Tongue (tissue), 3 donors: ENCODE measurements at places on chromosomes 2 and 18.

GRCh38 chr2:159187106-159187505, 99.4 kb downstream of the WDSUB1 start:
- no peak for DNase-seq

DNA sequence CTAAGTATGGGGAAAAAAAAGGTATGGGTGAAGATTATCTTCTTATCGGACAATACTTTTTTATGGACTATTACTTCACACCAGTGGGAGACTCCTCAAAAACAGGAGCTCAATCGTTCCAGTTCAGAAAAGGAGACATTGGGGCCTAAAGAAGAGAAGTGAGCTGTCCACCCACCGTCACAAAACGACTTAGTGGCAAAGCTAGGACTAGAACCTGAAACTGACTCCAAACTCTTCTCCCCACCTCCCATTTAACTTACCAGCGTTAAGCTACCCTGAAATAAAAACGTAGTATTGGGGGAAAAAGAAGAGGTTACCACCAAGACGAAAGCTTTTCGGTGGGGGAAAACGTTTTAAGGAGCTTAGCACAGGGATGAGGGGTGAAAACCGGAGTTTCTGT, 503 bp downstream of the GTF3C3 start:
- no peak for DNase-seq

DNA sequence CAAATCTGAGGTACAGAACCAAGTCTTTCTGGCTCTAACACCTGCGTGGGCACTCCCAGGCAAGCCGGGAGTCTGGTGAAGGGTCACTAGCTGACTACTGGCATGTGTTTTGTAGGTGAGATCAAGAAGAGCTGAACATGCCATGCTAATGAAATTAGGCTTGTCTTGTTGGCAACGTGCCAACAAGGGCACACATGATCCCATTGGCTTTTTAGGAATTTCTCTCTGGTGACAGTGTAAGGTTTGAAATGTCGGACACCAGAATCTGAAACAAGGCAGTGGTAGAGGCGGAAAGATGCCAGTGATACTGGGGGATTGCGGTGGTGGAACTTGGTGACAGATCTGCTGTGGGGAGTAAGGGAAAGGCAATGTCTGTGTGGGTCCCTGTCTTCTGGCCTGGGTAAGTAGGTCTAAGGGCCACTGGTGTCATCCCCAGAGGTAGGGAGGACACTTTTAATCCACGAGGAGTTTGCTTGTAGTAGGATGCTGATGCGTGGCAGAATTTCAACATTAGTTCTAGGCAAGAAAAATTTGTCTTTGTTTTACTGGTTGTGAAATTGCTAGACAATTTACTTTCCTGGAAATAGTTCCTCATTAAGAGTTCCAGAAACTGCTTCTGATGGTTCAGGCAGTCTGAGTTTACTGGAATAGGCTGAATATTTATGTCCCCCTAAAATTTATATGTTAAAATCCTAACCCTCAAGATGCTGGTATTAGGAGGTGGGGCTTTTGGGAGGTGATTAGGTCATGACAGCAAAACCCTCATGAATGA, 52.6 kb upstream of the ACMSD start:
- DNase-seq, result no peak

GRCh38 chr2:105895990-105896764, 151.5 kb downstream of the NCK2 start:
- no peak for DNase-seq

GRCh38 chr2:39447266-39448168, 10.4 kb upstream of the MAP4K3 start:
- no peak for DNase-seq

DNA sequence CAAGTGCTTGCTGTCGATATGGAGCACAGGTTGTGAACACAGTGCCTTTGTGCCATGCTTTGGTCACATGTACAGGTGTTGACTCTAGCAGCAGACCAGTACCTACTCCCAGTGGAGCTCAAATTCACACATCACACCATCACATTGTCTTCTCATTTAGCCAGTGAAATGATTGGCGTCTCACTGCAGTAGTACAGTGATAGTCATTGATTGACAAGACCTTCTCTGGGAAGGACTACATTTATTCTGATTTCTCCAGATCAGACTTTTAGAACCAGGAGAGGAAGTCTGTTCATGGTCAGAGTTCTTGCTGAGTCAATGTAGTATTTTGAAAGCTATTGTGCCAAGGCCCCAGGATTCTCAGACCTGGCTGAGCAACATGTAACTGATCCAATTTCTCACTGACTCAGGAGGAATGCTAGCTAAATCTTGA, 75.2 kb downstream of the FMNL2 start:
- DNase-seq, result no peak

DNA sequence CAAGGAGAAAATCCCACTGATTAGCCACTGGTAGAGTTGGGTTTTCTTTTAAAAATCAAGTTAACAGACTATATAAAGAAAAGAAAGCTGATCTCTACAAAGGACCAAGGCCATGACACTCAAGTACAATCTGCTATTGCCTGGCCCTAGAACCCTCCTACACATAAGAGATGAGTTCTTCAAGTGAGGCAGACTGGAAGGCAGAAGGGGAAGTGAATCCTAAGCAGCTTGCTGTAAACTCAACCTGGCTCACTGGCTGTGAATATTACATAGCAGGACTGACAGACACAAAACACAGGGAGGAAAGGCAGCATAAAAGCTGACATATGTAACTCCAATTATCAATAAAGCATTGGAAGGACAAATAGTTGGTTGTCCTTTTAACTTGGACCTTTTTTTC, 65.4 kb downstream of the TRIP12 start:
- no peak for DNase-seq

- peak; percentile 6 for DNase-seq
Observed at GRCh38 chr2:17540813-17541530, 476 bp downstream of the VSNL1 start.

DNA sequence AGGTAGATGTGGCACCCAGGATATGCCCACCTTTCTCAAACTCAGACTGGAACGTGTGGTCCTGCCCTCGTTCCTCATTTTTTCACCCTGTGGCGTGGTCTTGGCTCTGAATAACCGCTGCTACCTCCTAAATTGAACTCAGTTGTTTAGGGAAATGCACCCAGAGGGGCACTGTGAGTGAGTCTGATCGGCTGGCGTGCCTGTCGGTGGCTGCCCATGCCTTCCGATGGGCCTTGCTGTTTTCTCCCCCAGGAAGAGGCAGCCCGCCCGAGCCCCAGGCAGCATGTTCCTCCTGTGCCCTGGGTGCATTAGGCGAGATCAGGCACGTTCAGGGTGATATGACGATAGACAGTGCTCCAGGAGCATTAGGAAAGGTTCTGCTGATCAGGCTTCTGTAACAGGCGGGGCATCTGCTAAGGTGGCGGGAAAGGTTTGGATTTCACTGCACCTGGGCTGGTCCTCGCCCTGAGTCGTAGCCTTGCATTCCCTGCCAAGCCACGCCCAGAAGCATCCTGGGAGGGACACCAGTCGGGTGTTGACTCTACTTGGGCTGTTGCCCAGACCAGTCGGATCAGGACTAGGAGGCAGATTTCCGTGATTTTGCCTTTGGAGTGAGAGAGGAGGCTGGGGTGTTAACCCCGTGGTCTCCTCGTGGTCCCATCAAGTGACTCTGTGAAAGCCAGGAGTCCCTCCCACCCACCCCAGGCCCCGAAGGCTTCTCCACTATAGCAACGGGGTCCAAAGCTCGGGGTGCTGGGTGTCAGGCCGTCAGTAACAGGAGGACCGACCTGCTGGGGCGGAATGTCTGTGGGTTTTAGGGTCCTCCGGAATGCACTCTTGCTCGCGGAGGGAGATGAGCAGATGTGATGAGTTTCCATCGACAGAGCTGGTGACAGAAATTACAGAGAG, 75.1 kb downstream of the SH3BP4 start:
- DNase-seq, result peak; percentile 80

- no peak for DNase-seq
Observed at GRCh38 chr2:44705876-44706480, 235.5 kb upstream of the SIX3 start.
